ENCODE measurements at places on chromosomes 4 and X.

DNA sequence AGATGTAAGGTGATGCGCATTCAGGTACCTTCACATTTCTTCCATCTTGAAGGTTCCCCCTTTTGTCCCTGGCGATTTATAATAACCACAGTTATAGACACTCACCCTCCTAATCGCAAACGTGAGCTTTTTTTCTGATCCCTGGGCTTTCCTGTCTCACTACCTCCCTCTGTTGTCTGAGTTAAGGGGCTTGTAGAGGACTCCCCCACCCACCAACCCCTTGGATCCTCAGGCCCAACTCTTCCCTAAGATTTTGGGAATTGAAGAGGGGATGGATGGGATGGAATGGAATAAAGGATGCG is 1.4 kb downstream of the CNKSR2 start:
- H3K36me3 ChIP-seq = no peaks in the 10 kb centered on the region
- H3K27ac ChIP-seq = no peak overlapping the region
- peaks cover 14% of the 10 kb centered on the region for H3K27me3 ChIP-seq
- peaks cover 25% of the 10 kb centered on the region for H3K4me1 ChIP-seq
- DNase-seq = no peak

GRCh38 chr4:54852054-54852453 is 194.3 kb downstream of the KIT start:
- no peak for DNase-seq
- H3K4me3 ChIP-seq = no peak overlapping the region
- H3K4me1 ChIP-seq = no peaks in the 10 kb centered on the region

GRCh38 chr4:187480146-187481145 is 515.1 kb upstream of the ZFP42 start:
- no peaks in the 10 kb centered on the region for H3K27me3 ChIP-seq
- H3K4me3 ChIP-seq = no peak overlapping the region
- no peak overlapping the region for H3K27ac ChIP-seq
- DNase-seq = no peak

DNA sequence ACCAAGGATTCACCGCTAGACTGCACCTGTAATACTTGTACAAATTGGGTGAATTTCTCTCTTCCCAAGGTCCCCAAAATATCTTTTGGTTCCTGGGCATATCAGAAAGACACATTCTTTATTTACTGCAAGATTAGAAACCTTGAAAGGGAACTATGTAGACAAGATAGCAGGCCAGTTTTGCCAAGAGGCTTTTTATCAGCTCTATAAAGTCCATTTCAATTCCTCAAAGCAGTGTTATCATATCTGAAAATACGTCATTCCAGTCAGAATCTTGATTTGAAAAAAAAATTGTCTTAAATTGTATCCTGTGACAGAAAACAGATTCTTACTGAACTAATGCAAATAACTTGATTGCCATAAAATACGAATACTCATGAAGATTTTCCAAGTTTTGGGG is 37.0 kb upstream of the NSG1 start:
- H3K27me3 ChIP-seq = no peaks in the 10 kb centered on the region
- H3K27ac ChIP-seq = no peak overlapping the region
- no peak for DNase-seq

- DNase-seq = peak; percentile 85
- peak within 1 kb of the TSS; percentile 86 for H3K4me3 ChIP-seq
- peak within 1 kb of the TSS; percentile 59 for H3K27ac ChIP-seq
- peaks cover 14% of the 10 kb centered on the region for H3K27me3 ChIP-seq
Observed at GRCh38 chr4:78938868-78939666, at the start of gene PAQR3. PAQR3 (minus strand) TSS chr4:78939438; CDS start chr4:78939224, 214 bp downstream.

DNA sequence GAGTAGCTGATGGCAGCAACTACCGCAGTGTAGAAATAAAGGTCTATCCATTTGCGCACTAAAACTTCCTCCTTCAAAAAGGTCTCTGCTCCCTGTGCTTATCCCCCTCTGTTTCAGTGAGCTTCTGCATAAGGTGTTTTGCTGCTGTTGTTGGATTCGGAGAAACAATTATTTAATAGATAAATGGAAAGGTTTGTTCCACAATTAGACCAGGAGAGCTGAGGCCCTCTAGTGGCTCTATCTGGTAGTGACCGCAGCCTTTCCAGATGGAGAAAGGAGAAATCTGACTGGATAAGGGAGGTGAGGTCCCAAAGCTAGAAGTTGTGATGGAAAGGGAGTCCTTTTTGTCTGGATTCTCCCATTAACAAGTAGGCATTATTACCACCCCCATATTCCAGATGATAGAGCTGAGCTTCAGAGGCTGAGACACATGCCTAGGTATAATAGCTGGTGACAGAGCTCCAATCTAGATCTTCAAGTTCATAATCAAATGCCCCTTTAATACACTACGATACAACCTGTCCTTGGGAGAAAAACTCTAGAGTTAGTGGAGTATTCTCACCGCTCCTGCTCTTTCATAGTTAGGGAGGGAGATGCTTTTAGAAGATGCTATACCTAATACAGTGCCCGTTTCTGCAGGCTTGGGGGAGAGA is 5.1 kb upstream of the GABRQ start:
- no peak overlapping the region for H3K4me3 ChIP-seq
- H3K27me3 ChIP-seq = peaks cover 13% of the 10 kb centered on the region

- H3K36me3 ChIP-seq = no peaks in the 10 kb centered on the region
- H3K27me3 ChIP-seq = no peaks in the 10 kb centered on the region
Observed at GRCh38 chrX:22666441-22666840, 333.3 kb upstream of the DDX53 start.

GRCh38 chr4:59904331-59904730 is 1295.8 kb upstream of the ADGRL3 start:
- no peak for DNase-seq
- H3K36me3 ChIP-seq = no peaks in the 10 kb centered on the region
- no peaks in the 10 kb centered on the region for H3K27me3 ChIP-seq
- no peaks in the 10 kb centered on the region for H3K4me1 ChIP-seq
- H3K4me3 ChIP-seq = no peak overlapping the region

DNA sequence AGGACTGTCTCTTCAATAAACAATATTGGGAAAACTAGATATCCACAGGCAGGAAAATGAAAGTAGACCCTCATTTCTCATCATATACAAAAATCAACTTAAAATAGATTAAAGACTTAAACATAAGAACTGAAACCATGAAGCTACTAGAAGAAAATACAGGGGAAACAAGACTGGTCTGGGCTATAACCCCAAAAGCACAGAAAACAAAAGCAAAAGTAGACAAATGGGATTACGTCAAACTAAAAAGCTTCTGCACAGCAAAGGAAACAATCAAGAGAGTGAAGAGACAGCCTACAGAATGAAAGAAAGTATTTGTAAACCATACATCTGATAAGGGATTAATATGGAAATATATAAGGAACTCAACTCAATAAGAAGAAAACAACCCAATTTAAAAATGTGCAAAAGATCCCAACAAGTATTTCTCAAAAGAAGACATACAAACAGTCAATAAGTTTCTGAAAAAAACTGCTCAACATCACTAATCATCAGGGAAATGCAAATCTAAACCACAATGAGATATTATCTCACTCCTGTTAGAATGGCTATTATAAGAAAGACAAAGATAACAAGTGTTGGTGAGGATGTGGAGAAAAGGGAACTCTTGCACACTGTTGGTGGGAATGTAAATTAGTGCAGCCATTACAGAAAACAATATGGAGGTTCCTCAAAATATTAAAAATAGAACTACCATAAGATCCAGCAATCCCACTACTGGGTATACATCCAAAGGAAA is 325.3 kb upstream of the RASGEF1B start:
- no peak overlapping the region for H3K4me3 ChIP-seq
- no peak for DNase-seq
- no peaks in the 10 kb centered on the region for H3K27me3 ChIP-seq
- H3K36me3 ChIP-seq = no peaks in the 10 kb centered on the region
- H3K27ac ChIP-seq = peak overlapping the region; percentile 63

GRCh38 chr4:152106113-152106763 is 345.4 kb upstream of the GATB start:
- H3K36me3 ChIP-seq = peaks cover 29% of the 10 kb centered on the region
- no peaks in the 10 kb centered on the region for H3K27me3 ChIP-seq
- peaks cover 64% of the 10 kb centered on the region for H3K4me1 ChIP-seq
- DNase-seq = peak; percentile 43

DNA sequence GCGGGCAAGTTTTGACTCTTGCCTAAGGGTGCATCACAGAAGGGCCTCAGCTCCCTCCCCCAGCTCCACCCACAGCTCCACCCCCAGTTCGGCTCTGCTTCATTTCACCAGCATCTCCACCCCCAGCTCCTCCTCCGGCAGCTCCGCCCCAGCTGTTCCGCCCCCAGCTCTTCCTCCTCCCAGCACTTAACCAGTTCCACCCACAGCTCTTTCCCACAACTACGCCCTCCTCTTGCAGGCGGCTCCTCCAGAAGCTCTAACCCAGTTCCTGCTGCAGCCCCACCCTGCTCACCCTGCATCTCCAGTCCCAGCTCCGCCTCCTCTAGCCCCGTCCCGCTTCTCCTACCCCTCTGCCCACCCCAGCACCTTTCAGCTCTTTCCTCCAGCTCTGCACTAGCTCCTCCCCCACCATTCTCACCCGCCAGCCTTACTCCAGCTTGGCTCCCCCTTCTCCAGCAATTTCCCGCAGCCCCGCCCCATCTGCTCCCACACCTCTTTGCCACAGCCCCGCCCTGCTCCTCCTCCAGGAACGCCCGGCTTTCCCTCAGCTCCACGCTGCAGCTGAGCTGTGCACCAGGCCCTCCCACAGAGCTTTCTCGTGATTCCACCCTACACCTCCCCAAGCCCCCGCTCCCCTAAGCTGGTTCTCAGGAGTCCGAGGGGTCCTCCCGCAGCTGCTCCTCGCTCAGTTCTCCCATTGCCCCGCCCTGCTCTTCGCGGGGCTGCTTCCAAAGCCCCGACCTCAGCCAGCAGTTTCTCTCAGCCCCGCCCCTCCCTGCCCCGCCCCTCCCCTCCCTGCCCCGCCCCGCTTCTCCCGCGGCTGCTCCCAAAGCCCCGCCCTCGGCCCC is 1.3 kb upstream of the EOLA1 start:
- no peaks in the 10 kb centered on the region for H3K27me3 ChIP-seq
- H3K4me1 ChIP-seq = peaks cover 8% of the 10 kb centered on the region
- H3K27ac ChIP-seq = peak overlapping the region; percentile 90
- peak; percentile 92 for DNase-seq

- no peak overlapping the region for H3K27ac ChIP-seq
- peaks cover 7% of the 10 kb centered on the region for H3K4me1 ChIP-seq
- H3K36me3 ChIP-seq = peaks cover 23% of the 10 kb centered on the region
- DNase-seq = no peak
- H3K4me3 ChIP-seq = no peak overlapping the region
- no peaks in the 10 kb centered on the region for H3K27me3 ChIP-seq
Observed at GRCh38 chr4:110130576-110131358, 67.6 kb downstream of the ELOVL6 start.

DNA sequence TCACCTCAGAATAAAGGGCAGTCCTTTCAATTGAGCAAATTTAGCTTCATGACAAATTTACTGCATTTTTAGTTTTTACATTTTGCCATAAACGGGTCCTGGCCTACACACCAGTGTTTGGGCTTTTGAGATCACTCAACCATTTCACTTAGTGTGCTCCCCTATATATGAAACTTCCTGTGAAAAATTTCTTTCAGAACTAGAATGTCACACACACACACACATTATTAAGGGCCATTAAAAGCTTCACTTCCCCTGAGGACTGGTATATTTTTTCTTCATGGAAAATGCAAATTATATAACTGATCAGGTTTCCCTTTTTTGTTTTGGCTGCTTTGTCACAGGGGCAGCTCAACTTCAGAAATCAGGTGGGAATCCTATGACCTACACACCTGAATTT is 206.5 kb downstream of the ENOX2 start:
- H3K27ac ChIP-seq = no peak overlapping the region
- H3K36me3 ChIP-seq = no peaks in the 10 kb centered on the region
- no peak for DNase-seq
- H3K27me3 ChIP-seq = no peaks in the 10 kb centered on the region
- H3K4me1 ChIP-seq = no peaks in the 10 kb centered on the region

DNA sequence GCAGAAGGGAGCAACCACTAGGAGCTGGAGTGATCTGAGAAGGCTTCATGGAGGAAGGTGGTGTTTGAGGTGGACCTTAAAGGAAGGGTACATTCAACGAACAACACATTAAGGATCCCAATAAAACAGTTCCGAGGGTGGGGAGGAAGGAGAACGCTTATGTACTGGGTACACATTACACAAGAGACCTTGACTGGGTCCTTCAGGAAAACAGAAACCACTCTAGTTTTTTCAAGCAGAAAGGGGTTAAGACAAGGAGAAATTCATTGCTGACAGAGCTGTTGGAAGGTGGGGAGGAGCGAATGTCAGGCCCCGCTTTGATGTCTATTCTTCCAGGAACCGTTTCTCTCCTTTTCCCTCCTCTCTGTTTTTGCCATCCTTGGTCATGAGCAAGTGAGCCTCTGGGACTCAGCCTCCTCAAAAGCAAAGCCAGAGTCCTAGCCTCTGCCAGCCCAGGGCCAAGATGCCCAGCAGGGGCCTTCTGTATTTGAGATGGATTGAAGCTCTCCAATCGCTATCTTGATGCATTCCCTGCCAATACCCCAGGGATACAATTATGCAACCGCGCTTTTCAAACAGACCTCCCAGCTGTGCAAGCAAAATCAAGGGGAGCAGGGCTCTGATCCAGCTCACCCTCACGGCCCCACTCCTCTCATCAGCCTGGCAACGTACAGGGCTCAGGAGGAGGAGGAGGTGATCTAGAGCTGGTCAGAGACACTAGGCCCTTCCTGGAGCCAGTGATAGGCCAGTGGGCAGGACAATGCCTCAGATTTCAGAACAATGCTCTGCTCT is 48.4 kb downstream of the ZBTB49 start:
- DNase-seq = no peak
- H3K4me3 ChIP-seq = no peak overlapping the region
- no peaks in the 10 kb centered on the region for H3K36me3 ChIP-seq
- peaks cover 2% of the 10 kb centered on the region for H3K4me1 ChIP-seq
- H3K27me3 ChIP-seq = peaks cover 3% of the 10 kb centered on the region

DNA sequence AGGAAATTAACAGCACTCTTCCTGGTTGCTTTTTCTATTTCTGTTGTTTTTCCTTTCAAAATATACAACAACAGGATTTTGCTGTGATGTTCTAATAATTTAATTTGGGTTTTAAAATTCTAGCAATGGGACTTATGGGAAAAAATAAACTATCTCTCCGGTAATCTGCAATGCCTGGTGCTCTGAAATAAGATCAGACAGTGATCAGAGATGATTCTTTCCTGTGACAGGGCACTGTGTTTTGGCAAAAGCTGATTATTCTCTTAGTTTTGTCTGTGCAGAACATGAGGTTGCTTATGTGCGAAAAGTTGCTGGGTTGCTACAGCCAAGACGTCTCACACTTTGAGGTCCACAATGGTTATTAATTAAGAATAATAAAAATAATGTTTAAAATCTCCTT is 291.7 kb downstream of the FBXO8 start:
- no peaks in the 10 kb centered on the region for H3K36me3 ChIP-seq
- H3K27me3 ChIP-seq = no peaks in the 10 kb centered on the region
- DNase-seq = no peak
- no peak overlapping the region for H3K27ac ChIP-seq

Measured in activated CD4-positive, alpha-beta memory T cell treated with anti-CD3 and anti-CD28 coated beads, Interleukin-2, amount 10 ng/mL, durations not matched to agents 7 days and 5 days (primary cell).